ENCODE measurements at places on chromosomes 5 and 9.

GRCh38 chr9:75242426-75242825 is 154.1 kb downstream of the OSTF1 start:
- no peak for DNase-seq

GRCh38 chr5:179875741-179876609 is 17.4 kb upstream of the MRNIP start:
- no peak for DNase-seq

DNA sequence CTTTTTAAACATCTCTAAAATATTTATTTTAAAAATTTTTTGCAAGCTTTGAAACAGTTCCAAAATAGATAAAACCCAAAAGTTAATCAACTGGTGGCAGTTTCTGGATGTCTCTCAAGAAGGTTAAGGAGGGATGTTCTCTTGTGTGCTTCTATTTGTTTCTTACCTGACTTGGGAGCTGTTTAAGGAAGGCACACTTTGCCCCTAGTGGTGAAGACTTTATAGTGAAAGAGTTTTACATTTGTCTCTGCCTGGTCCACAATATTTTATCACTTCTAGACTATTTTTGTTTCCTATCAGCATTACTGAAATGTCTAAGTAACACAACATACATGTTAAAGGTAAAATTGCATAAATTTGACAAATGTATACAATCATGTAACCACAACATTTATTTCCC is 552.8 kb downstream of the SEMA5A start:
- no peak for DNase-seq

DNA sequence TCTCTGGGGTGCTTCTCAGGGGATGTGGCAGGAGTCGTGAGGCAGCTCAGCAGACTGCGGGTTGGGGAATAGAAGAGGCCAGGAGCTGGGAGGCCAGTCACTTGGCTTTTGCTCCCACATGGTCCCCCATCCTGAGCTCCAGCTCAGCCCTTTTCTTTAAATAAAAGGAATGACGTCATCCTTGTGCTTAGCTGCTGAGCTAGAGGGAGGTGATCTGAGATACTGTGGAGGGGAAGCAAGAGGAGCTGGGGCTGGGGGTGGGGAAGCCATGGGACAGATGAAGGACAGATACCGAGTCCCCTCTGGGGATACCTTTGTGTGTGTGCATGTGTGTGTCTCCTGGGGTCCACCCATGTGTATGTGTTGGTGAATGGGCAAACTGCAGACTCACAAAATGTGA is 89.0 kb upstream of the ARAP3 start:
- DNase-seq = no peak

GRCh38 chr5:172055996-172056395 is 49.6 kb upstream of the FBXW11 start:
- DNase-seq = no peak

DNA sequence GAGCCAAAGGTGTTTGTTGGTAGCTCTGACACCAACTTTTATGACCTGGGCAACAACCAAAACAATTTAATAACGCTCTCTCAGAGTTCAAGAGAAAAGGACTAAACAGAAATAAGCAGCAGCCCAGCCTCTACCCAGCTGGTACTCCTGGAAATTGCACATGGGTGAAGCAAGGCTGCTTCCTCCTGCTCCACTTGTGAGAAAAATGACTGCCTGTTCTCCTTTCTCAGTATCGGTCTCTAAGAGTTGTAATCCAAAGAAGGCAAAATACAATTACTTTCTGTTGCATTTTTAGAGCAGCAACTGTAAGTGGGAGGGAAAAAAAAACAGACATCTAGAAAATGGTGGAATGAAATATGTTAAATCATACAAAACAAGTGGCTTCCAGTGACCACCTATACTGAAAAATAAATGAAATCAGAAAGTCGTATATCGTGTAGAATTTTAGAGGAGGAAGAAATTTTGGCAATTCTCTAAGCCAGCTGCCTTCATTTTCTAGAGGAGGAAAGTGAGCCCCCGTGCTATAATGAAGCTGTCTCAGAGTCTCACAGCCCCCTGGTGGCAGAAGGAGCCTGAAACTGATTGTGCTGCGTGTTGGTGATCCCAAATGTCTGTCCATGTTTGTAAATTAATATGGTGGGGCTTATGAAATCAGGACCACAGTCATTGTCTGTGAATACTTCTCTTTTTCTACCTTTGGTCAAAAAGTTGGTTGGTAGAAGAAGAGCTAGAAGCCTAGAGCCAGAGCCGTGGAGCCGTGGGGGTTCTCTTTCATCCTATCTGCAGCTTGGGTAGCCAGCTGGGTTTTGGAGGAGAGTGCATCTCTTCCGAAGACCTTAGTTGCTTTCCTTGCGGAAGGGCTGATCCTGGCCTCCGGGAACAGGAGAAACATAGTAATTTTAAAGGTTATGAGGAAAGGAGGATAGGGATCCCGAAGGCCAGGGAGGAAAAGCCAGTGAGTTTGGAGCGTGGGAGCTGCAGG is 139.9 kb downstream of the PIP5K1B start:
- DNase-seq = peak; percentile 23
